ENCODE measurements at places on chromosomes 7 and 10.
A peak's percentile ranks its signal among the peaks of the same experiment; 100 is the strongest.

GRCh38 chr10:124588736-124589490 is 127.3 kb downstream of the LHPP start:
- DNase-seq: no peak

GRCh38 chr7:148543-148931 is 43.8 kb upstream of the FAM20C start:
- DNase-seq: no peak

- DNase-seq: peak; percentile 43
These were observed 19.7 kb downstream of the MXI1 start for GRCh38 chr10:110226926-110227641.

- DNase-seq: no peak
These were observed 230.8 kb downstream of the ELFN1 start for GRCh38 chr7:1900847-1901246.

DNA sequence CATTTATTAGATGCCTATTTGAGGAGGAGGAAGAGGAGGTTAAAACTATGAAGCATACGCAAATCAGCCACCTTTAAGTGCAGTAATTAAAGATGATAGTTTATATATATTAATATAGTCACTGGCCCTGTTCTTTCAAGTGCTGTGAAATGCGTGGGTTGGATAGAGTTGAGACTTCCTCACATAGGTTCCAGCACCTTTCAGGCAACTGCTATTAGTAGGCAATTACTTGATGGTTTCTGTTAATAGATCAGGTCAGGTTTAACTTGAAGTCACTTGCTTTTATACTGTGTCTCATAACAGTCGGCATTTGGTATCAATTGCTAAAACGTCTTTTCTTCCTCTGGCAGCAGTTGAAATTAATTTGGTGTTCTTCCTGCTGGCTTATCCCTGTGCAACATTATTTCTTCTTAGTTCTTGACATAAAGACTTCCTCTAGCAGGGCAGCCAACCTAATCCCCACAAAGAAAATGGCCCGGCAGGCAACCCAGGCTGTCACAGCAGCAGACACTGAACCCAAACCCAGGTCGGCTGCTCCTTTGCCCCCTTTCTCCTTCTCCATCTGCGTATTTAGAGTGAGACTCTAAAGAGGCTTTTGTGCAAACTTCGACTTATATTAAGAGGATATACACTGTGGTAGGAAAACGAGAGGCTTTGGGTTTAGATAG is 35.3 kb upstream of the BET1 start:
- DNase-seq: no peak

- no peak for DNase-seq
These were observed 237.5 kb downstream of the TNS3 start for GRCh38 chr7:47344171-47344955.
